ENCODE measurements at places on chromosomes 1 and 21. TPM values are rescaled to one million over a fixed set of nuclear protein-coding genes. Genes with fewer than 3 reads are reported as not detected.

APH1A gene
- 142 TPM for total RNA-seq

AMY1C gene
- total RNA-seq = 29.3 TPM

SPATA1 gene
- 3.9 TPM for total RNA-seq

PHGDH gene
- 133 TPM for total RNA-seq

TEX38 gene
- total RNA-seq = not detected

GPR37L1 gene
- total RNA-seq = 0.09 TPM

SPOCD1 gene
- 15.7 TPM for total RNA-seq

BACE2 gene
- 49.9 TPM for total RNA-seq

OR2M3 gene
- not detected for total RNA-seq

FNDC7 gene
- total RNA-seq = 0.06 TPM

SLFNL1 gene
- total RNA-seq = 9.2 TPM

NEXN gene
- total RNA-seq = 10.8 TPM

S100A3 gene
- total RNA-seq = 3.0 TPM

LCE2A gene
- total RNA-seq = not detected

HCRTR1 gene
- not detected for total RNA-seq

RGS1 gene
- 86.6 TPM for total RNA-seq

CELA2B gene
- total RNA-seq = 1.3 TPM

CSF3R gene
- 234 TPM for total RNA-seq

SLAMF6 gene
- total RNA-seq = 2.4 TPM

NOTCH2NLA gene
- total RNA-seq = 45.1 TPM

LCE1A gene
- not detected for total RNA-seq

NTRK1 gene
- total RNA-seq = not detected

OR6F1 gene
- not detected for total RNA-seq

ZBTB8A gene
- 13.9 TPM for total RNA-seq

DISP1 gene
- total RNA-seq = 12.8 TPM

CAPZA1 gene
- 167 TPM for total RNA-seq

MAP10 gene
- total RNA-seq = 2.7 TPM

ADAM30 gene
- total RNA-seq = not detected

FCGR3A gene
- total RNA-seq = 33.3 TPM

ANGPTL1 gene
- total RNA-seq = 24.3 TPM

FABP3 gene
- 7.5 TPM for total RNA-seq

WNT2B gene
- 5.5 TPM for total RNA-seq

CD48 gene
- 33.6 TPM for total RNA-seq

FOXO6 gene
- total RNA-seq = 1.4 TPM

ZFYVE9 gene
- 13.8 TPM for total RNA-seq

PLEKHN1 gene
- total RNA-seq = 2.0 TPM

Data from lung (tissue), 17 donors.